Fibroblast of skin of left biceps (primary cell): ENCODE measurements at places on chromosomes 6 and 20.
A peak's percentile ranks its signal among the peaks of the same experiment; 100 is the strongest.

DNA sequence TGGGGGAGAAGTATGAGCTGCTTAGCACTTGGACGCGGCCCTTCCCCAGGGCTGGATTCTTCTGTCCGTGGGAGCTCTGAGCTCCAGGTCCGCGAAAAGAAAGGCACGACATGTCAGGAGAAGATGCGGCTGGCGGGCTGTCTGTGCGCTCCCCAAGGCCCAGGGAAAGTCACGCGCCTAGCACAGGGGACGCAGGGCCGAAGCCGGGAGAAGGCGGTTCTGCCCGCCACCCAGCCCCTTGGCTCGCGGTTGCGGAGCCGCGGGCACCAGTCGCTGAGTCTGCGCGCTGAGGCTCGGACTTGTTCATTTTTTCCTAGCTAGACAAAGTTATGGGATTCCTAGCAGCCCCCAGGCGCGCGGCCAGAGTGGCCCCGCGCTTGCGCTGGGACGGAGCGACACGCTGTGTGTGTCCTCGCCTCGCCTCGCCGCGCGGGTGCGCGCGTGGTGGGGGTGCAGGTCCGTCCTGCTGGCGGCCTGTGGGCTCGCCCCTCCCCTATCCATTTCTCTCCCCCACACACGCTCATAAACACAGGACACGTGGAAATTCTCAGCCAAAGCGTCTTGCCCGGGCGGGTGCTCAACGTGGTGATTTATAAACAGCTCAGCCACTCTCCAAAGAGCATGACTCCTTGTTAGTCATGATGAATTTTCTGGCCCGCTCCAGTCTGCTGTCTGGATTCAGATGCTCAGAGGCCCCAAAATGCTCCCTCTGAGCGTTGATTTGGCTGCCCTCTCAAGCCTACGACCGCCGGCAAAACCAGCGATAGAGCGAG is 1.9 kb upstream of the POU3F2 start:
- DNase-seq = no peak

- DNase-seq = no peak
These were observed 29.9 kb downstream of the HIVEP2 start for GRCh38 chr6:142914937-142915697.

DNA sequence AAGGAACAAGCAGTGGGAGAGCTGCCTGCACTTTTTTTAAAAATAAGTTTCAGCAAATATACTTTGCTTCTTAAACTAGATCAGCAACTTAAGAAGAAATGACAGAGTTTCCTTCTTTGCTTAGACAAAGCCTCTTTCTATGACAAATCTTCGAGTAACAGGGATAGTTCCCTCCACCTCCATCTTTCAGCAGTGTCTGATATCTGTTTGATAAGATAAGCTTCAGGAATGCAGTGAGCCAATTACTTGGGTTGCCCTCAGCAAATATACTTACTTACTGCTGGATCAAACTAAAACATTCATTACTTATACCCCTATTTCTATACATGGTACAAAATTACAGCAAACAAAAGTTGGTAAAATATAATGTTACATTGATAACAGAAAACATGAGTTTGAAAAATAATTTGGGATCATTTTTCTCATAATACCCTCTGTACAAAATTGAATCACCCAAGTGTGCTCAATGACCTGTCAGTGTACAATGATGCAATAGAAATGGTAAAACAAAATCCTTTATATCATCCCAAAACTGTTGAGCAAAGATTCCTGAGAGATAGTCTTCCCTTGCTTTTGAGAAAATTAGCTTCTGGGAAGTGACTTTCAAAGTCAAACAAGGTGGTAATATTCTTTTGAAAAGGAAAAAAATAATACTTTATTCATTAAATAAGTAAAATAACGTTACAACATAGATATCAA is 24.5 kb downstream of the FRK start:
- DNase-seq = no peak

DNA sequence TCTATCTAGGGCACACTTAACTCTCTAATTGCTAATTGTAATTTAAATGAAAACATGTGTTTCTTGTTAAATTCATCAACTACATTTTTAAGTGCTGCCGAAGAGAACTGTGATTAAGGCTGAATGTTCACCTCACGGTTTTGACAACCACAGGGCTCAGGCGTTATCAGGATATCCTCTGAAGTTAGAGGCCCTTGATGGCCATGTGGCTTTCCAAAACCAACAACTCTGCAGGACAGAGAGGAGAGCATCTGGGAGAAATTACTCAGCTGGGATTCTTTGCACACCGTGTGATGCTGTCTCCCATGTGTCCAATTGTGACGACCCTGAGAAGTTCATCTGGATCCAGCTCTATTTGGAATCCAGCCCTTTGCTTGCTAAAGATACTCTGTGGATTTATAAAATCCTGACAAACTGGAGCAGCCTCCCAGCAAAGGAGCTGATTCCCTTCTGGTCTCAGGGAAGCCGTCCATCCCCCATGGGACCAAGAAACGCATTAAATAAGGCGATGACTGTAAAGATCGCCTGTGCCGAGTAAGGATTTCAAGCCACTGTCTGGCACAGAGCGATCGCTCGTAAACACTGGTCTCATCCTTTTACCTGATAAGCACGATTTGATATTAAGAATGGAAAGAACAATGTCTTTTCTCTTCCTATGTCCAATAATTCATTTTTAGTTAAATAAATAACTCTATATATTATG is 401.1 kb downstream of the CD83 start:
- DNase-seq = peak; percentile 54

DNA sequence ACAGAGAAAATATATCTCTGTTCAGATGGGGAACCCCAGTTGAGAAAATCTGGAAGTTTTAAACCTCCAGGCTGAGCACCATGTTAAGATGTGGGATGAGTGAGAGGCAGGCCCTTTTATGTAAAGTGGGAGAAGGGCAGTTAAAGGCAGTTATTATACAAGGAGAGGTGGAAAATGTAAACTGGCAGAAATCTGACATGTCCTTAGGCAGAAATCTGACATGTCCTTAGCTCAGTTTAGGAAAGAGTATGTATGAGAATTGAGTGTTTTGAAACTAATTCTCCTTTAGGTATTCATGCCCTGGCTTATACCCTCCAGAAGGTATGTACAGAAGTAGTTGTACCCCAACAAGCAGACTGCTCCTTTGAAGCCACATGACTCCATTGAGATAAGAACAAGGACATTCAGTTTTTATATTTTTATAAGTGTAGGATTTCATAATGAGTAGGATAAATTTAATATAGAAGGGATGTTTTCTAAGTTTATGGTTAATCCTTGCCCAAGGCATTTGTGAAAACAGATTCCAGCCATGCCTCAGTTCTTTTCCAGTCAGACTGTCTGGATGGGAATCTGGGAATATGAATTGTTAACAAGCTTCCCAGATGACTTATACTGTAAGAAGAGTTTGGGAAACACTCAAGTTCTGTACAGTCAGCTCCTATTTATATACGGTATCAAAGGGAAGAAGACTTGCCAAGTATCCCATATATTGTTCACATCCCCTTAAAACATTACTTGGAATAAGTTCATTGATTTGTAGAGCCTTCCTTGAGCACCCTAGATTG is 87.7 kb downstream of the SCAND1 start:
- peak; percentile 47 for DNase-seq

DNA sequence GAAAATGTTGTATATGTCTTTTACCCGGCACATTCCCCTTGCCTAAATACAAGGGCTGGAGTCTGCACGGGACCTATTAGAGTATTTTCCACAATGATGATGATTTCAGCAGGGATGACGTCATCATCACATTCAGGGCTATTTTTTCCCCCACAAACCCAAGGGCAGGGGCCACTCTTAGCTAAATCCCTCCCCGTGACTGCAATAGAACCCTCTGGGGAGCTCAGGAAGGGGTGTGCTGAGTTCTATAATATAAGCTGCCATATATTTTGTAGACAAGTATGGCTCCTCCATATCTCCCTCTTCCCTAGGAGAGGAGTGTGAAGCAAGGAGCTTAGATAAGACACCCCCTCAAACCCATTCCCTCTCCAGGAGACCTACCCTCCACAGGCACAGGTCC is 11.3 kb upstream of the MAPRE1 start:
- no peak for DNase-seq

DNA sequence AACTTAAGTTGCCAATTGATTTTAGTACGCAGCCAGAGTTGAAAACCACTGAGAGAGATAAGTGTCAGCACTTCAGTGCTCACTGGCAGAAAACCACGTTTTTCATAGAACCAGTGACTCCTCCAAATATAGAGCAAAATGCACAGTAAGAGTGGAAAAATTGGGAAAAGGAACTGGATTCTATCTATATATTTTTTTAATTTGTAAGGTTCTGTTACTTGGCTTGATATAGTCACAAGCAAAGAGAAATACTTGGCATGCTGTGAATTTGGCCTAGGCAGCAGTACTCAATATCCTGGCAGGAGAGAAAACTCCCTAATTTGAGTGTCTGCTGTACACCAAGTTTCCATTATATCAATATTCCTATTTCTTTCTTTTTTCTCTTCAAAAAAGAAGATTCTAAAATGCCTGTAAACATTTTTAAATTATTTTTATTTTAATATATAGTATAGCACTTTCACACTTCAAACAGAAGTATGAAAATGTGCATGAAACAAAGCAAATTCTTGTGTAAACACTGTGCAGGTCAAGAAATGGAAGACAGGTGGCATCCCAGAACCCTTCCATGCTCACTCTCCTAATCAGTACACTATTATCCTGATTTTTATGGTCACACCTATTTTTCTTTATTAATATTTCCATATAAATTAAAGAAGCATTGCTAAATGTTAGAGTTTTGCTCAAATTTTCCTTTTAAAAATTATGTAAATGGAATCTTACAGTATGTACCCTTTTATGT is 561.8 kb upstream of the RNF217 start:
- DNase-seq = no peak

GRCh38 chr6:95352064-95352795 is 225.1 kb upstream of the MANEA start:
- no peak for DNase-seq

DNA sequence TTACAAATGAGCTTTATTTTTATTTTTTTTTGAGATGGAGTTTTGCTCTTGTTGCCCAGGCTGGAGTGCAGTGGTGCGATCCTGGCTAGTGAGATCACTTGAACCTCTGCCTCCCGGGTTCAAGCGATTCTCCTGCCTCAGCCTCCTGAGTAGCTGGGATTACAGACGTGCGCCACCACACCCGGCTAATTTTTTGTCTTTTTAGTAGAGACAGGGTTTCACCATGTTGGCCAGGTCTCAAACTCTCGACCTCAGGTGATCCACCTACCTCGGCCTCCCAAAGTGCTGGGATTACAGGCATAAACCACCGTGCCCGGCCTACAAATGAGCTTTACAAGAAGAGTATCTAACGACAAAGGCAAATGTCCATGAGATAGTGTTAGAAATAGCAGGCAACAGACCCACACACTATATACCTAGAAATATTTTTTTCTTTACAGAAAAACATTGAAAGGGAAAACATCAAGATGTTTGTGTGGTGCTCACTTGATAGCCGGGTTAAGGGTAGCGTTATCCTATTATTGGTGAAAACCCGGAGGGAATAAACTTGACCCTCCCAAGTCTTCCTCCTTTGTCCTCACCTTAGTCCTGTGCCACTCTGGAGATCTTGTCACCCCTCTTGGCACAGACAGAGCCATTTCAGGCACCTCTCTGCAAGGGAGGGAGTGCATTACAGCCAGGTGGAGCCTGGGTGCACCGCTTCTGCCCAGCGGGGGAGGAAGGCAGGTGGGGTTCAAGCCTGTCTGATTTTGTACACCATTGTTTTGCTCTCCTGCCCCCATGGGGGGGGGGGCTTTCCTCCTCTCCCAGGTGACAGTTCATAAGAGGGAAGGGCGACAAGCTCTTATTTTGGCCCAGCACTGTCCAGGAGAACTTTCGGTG is 21.0 kb upstream of the AVP start:
- DNase-seq = no peak

DNA sequence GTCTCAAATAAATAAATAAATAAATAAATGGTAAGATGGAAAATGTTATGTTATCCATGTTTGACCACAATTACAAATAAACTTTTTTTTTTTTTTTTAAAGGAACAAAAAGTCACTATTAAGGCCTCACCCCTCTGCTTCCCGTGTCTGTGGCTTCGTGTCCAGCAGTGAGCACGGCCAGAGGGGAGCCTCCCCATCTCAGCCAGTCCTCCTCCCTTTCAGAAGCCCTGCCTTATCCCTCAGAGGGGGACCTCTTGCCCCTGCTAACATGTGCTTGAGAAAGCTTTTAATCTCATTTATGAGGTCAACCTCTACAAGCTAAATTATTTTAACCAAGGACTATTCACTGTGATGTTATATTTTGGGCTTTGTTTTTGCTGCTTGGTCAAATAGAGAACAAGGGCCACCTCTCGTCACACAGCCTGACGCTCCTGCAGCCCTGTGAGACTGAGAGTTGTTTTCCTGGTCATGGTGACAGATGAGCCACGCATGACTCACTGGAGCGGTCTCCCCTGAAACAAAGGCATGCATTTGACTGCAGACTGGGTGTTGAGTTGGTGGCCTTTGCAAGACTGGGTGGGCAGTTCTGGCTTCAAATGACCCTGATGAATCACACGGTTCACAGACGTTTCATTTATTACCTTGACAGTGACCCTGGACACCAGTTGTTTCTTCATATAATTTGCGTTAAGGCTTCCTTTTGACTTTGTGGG is 131.8 kb downstream of the TIAM2 start:
- no peak for DNase-seq

DNA sequence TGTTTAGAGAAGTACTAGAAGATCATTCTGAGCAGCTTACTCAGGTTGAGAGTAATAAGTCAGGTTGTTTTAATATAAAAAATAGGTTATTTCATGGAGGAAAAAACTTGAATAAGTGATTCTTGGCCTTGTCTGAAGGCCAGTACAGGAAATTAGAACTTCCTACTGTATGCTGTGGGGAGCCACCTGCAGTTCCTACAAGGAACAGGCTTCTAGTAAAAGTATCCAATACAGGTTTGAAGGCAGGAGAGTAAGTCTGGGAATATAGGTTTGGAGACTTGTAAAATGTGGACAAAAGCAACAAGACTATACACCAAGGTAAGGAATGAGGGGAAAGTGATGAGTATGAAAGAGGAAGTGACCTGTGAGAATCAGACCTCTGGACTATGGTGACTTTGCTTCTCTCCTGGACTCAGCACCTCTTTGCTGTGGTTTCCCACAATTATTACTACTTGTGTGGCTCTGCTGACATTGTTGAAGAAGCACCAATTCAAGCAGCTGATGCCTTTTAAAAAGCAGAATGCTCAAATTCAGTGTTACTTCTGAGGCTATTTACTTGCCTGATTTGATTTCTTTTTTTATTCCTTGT is 278.6 kb downstream of the TBC1D7 start:
- no peak for DNase-seq

- no peak for DNase-seq
These were observed 2.6 kb downstream of the RPS10 start for GRCh38 chr6:34423254-34423653.

- no peak for DNase-seq
These were observed 41.7 kb downstream of the ISM1 start for GRCh38 chr20:13262671-13263360.

DNA sequence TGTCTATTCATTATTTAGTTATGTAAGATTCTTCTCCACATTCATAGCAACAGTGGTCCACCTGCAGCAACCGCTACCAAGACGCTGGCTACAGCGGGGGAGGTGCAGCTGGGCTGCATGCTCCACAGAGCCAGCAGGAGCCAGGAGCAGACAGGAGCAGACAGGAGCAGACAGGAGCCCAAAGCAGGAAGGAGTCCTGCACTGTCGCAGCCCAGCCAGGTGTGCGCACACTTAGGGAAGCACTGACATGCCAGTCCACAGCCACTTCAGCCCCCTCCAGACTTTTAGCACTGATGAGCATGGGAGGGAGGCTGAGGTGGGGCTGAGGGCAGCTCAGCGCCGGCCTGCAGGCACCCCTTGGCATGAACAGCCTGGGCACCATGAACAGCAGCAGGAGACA is 19.6 kb downstream of the KIF16B start:
- no peak for DNase-seq

- no peak for DNase-seq
These were observed 71.3 kb downstream of the AKAP12 start for GRCh38 chr6:151310852-151311767.

GRCh38 chr20:2458919-2459499 is 11.6 kb downstream of the SNRPB start:
- no peak for DNase-seq
